ENCODE measurements at places on chromosomes 4 and X. TPM values are rescaled to one million over a fixed set of nuclear protein-coding genes. Genes with fewer than 3 reads are reported as not detected.

CTSO gene
- total RNA-seq: 24.5 TPM

PABPC1L2A gene
- not detected for total RNA-seq

FGFBP2 gene
- total RNA-seq: 1.9 TPM

PQBP1 gene
- 25.2 TPM for total RNA-seq

GPC3 gene
- total RNA-seq: 220 TPM

DNA sequence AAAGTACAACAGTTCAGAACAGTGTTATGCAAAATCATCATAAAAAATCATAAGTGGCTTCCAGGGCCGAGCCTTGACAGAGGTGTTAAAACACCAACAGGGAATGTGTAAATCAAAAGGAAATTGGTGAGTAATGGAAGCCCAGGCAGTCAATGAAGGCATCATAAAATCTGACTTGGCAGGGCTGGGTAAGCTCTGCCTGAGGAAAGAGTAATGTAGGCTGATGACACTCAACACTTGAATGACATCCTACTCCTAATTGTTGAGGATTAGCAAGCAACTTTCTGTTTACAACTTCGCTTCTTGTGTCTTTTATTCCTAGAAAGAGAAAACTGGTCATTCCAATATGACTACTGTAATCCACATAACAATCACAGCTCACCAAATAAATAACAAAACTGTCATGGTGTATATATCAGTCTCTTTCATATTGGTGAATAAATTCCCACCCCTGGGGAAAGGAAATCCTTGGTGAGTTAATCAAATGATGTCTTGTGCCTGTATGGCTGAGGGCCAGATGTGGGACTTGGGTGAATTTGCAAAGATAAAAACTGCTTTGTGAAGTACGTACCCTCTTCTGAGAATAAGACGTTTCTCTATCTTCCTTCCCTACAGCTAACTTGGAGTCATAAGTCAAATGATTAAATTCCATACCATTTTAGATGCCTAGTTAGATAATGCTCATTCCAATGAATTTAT is 196.8 kb downstream of the DCHS2 start:
- no peak for DNase-seq

DNA sequence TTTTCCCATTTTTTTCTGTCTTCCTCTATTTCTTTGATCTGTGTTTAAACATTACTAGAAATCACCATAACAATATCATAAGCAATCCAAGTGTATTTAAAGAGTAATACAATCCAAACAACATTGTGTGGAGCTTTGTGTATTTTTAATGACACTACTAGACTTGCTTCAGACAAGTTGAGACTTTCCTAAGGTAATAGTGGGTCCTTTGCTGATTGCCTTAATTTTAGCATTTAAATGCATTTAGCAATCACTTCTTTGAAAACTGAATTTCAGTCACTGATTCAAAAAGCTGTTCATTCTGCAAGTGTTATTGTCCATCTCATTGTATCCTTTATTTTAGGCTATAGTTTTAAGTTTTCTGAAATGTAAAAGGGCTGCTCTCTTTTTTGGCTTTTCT is 804.8 kb downstream of the ADGRL3 start:
- no peak for DNase-seq

DNA sequence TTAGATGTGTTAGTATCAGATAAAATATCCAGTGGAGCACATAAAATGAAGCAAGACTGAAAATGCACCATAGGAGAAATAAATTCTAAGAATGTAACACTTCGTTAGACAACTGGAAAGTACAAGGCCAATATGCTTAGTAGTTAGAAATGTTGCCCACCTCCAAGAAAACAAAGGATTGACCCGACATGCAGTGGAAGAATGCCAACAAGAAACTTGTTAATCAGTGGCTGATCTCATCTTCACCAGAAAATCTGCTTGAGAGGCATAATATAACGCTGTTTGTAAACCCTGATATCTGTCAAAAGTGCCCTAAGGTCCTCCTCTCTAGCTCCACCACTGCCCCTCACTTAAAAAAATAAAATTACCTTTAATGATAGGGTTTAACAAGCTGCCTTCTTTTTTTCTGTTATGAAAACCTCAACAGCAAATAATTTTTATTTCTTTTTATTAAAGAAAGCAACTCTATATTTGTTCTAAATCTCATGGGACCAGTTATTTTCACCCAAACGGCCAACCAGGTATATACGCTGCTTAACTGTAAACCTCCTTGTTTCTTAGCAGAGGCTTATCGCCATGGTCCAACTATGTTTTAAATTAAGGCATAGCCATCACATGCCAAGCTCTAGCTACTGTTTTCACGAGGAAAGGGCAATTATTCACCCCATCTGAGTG is 1.8 kb downstream of the RASGEF1B start:
- no peak for DNase-seq

DNA sequence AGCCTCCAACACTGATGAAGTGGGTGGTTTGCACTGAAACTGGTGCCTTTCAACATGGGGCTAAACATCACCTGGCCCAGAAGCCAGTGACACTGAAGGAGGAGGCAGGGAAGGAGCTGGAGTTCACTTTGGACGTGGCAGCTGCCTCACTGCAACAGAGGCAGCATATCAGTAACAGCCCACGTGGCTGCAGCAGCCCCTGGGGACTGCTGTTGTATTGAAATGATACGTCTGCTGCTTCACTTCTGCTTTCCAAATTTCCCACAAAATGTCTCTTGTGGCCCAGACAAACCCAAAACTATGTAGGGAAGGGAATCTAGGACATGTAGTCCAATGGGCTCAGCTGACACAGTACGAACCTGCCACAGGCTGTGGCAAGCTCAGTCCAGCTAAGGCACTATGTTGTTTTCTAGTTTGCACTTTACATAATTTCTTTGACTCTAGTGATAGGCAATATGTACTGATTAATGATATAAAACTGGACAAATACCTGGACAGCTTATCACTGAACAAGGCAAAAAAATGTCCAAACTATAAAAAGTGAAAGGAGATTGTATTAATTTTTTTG is 84.7 kb upstream of the RAPGEF2 start:
- no peak for DNase-seq

- peak; percentile 15 for DNase-seq
These were observed 3.7 kb downstream of the MAB21L2 start for GRCh38 chr4:150585611-150586010.

- no peak for DNase-seq
These were observed 62.1 kb downstream of the GALNTL6 start for GRCh38 chr4:171875291-171875690.

DNA sequence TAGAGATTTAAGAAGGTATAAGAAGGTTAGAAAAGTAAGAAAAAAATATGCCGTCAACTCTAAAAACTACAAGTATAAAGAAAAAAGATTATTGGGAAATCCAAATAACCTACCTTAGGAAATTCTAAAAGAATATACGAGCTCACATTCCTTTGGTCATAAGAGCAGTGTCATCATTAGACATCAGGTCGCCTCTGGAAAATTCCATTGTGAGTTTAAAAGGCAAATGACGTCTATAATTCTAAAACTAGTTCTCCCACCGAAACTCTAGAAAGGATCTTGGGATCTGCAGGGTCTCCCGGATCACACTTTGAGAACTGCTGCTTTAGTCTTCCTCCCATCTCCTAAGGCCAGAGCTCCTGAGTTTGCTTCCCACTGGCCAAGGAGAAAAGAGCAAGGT is 518 bp upstream of the SAT1 start:
- no peak for DNase-seq

GRCh38 chr4:174709526-174709925 is 119.5 kb downstream of the GLRA3 start:
- DNase-seq: no peak

DNA sequence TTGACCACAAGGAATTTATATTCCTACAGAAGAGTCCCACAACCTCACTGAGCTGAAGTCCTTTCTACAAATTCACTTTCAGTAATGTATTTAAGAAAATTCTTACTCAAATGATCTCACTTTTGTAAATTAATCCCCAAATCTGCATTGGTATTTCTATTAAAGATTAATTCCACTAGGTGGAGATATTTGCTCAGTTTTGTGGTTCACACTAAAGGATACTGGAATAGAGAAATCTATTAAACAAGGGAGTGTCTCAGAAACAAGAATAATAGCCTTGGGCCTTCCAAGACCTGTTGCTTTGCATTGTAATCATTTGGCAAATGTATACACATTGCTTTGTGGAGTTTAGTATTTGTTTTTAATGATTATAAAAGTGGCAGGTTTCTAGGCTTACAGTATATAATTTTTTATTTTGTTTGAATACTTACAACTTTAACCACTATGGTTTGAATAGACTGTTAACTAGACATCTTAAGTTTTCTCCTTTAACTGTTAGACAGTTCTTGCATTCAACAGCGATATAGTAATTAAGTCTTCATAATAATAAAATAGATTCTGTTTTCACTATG is 25.9 kb downstream of the CFAP299 start:
- DNase-seq: peak; percentile 61

Data from tongue (tissue), 3 donors.